PC-9 (cell line): ENCODE measurements at places on chromosomes 13 and 19. TPM values are rescaled to one million over a fixed set of nuclear protein-coding genes. Genes with fewer than 3 reads are reported as not detected.
A peak's percentile ranks its signal among the peaks of the same experiment; 100 is the strongest.

Gene SNAPC2
- total RNA-seq, result 37.5 and 42.1 TPM in 2 replicates

Gene EXOC3L2
- total RNA-seq, result not detected in 2 replicates

GRCh38 chr13:27006519-27007161 lies 165.0 kb downstream of the USP12 start:
- peak; percentile 37 for DNase-seq

DNA sequence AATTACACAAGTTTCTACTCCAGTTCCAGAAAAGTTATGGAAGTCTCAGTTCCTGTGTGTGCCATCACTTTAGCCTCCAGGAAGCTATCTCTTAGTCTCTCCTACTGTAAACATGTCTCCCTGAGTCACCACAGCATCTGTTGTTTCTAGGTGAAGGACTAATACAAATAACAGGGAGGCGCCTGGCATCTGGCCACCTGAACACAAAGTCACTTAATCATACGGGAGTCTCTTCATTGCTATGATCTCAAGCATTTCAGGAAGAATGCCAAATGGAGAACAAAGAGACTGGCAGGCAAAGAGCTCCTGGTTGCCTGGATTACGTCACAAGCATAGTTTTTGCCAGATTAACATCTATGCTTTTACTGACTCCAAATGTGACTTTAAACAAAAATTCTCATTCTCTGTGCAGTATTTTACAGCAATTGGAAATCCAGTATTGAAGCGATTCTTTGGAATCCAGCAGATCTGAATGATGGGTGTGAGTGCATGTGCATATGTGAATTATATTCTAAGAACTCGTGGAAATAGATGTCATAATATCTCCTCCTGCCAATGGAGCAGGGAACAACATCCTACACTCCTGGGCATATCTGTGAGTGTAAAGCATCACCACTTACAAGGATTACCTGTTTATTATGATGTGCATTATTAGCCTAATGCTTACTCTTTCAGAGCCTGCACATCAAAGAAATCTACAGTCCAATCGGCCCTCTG lies 572.8 kb downstream of the PCDH9 start:
- peak; percentile 91 for DNase-seq

- DNase-seq, result peak; percentile 42
These were observed 8.7 kb upstream of the GGACT start for GRCh38 chr13:100597253-100597652.

- no peak for DNase-seq
These were observed 1.1 kb downstream of the FPR1 start for GRCh38 chr19:51750400-51751094.
